ENCODE measurements at places on chromosomes 16 and 17. TPM values are rescaled to one million over a fixed set of nuclear protein-coding genes. Genes with fewer than 3 reads are reported as not detected.
A peak's percentile ranks its signal among the peaks of the same experiment; 100 is the strongest.

The KCNJ2 gene
- total RNA-seq = not detected

The CPNE7 gene
- 3.2 TPM for total RNA-seq

The ASB16 gene
- total RNA-seq = 0.11 TPM

The KRT33A gene
- total RNA-seq = not detected

The PRPSAP2 gene
- total RNA-seq = 51.6 TPM

The RAP1GAP2 gene
- 1.4 TPM for total RNA-seq

The KAT2A gene
- total RNA-seq = 52.5 TPM

The GID4 gene
- total RNA-seq = 9.8 TPM

The SLC47A1 gene
- 0.20 TPM for total RNA-seq

DNA sequence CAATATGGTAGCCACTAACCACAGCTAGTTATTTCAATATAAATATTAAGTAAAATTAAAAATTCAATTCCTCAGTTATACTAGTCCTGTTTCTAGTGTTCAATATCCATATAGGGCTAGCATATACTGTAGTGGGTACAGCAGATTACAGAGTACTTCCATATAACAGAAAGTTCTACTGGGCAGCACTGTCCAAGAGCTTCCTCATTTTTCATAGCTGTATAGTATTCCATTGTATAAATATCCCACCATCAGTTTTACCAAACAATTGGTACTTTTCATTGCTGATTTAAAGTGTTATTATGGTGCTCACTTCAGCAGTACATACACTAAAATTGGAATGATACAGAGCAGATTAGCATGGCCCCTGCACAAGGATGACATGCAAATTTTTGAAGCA is 20.4 kb downstream of the ACSM3 start:
- no peaks in the 10 kb centered on the region for H3K4me1 ChIP-seq
- no peaks in the 10 kb centered on the region for H3K27me3 ChIP-seq
- no peak overlapping the region for H3K27ac ChIP-seq

- no peak for DNase-seq
- no peak overlapping the region for H3K4me3 ChIP-seq
- no peaks in the 10 kb centered on the region for H3K4me1 ChIP-seq
- no peaks in the 10 kb centered on the region for H3K36me3 ChIP-seq
- no peak overlapping the region for H3K27ac ChIP-seq
Observed at GRCh38 chr17:73750975-73751374, 106.7 kb upstream of the SDK2 start.

GRCh38 chr17:49969795-49970389 is 902 bp downstream of the DLX4 start:
- no peaks in the 10 kb centered on the region for H3K36me3 ChIP-seq
- no peak for DNase-seq
- H3K4me1 ChIP-seq = peaks cover 37% of the 10 kb centered on the region
- H3K27me3 ChIP-seq = peaks cover 75% of the 10 kb centered on the region
- peak overlapping the region; percentile 79 for H3K4me3 ChIP-seq

DNA sequence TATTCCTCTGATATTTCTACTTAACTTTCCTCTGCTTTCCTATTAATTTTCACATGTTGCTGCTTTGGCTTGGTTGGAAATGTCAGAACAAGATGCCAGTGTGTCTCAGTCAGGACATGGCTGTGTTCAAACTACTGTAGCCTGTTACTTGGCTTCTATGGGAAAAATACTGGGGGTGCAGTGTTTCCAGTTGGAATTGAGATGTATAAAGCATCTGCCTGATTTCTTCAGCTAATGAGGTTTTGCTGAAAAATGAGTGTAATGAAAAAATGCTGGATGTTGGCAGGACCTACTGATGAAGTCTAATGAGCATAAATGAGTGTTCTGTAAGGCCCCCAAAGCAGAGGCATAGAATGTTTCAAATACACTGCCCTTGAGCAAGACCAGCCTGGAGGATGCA is 166.6 kb downstream of the PHKB start:
- no peak for DNase-seq
- H3K4me1 ChIP-seq = no peaks in the 10 kb centered on the region
- no peak overlapping the region for H3K4me3 ChIP-seq
- H3K27ac ChIP-seq = no peak overlapping the region
- no peaks in the 10 kb centered on the region for H3K36me3 ChIP-seq
- H3K27me3 ChIP-seq = no peaks in the 10 kb centered on the region

DNA sequence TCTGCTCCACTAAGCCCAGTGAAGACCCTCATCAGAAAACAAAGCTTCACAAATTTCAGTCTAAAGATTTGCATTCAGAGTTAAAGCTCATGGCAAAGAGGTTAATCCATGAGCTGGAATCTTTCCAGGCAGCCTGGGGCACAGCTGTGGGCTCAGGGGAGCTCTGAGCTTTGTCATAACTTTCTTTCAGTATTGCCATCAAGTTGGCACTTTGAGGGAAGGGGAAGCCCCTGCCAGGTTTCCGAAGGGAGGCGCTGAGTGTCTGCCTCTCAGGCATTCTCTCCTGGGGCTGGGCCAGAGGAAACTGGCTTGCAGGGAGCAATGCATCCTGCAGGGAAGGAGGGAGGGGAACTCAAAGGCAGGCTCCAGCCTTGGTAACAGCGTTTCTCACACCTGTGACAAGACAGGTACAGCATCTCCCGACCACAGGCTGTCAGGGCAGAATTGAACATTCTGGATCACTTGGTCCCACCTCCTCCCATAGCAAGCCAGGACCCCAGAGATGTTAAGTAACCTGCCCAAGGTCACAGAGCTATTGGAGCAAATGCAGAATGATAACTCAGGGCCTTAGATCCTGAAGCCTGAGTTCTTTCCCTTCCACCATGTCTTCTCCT is 3.9 kb downstream of the LPO start:
- H3K36me3 ChIP-seq = no peaks in the 10 kb centered on the region
- H3K27me3 ChIP-seq = peaks cover 6% of the 10 kb centered on the region
- H3K27ac ChIP-seq = no peak overlapping the region
- H3K4me3 ChIP-seq = no peak overlapping the region

DNA sequence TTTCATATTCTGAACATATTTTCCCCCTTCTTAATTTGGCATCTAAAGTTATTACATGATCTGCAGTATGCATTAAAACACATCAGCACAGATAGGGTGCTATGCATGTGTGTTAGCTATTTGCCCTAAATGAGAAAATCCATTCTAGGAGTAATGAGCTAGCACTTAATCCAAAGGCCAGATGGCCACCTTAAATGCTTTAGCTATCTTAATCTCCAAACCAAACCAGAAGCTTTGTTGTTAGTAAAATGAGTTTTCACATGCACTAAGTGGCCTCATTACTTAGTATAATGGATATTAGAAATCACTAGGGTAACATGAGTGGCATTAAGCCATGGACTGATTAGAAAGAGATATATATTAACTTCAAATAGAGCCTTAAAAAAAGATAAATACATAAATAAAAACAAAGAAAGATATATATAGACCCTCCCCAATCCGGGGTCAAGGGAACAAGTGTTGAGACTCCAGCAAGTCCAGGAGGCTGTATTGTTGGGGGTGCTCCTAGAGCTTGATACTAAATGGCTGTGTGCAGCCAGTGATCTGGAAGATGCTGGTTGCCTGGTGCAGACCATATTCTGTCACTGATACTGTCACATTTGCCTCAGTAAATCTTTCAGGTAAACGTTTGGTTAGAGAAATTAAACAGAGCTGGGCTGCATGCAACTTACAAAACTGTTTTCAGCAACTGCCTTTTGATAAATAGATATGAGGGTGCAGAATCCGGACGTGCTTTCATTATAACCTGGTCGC is 67.3 kb downstream of the MYH10 start:
- DNase-seq = no peak
- no peaks in the 10 kb centered on the region for H3K27me3 ChIP-seq
- H3K36me3 ChIP-seq = no peaks in the 10 kb centered on the region
- H3K4me3 ChIP-seq = no peak overlapping the region
- H3K4me1 ChIP-seq = no peaks in the 10 kb centered on the region
